HTR-8/SVneo (cell line): ENCODE measurements at places on chromosomes 7 and 10.
A peak's percentile ranks its signal among the peaks of the same experiment; 100 is the strongest.

- no peak for DNase-seq
These were observed 6.8 kb upstream of the TAS2R60 start for GRCh38 chr7:143436325-143436946.

GRCh38 chr10:132132421-132132841, 54.3 kb upstream of the DPYSL4 start:
- no peak for DNase-seq

DNA sequence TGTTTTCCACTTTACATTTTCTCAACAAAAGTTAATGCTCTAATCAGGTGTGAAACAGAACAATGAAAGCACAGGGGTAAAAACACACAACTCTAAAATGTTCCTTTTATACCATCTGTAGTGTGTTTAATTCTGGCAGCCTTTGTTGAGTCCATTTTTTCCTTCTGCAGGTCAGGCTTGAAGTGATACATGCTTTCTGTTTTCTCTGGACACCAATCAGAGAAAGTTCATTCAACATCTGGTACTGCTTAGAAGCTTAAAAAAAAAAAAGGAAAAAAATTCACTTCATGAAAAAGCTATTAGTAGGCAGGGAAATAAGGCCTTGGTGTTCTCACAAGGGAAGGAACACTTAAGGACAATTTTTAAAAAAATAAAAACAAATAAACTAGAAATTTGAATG, 231.3 kb upstream of the RHOBTB1 start:
- no peak for DNase-seq

DNA sequence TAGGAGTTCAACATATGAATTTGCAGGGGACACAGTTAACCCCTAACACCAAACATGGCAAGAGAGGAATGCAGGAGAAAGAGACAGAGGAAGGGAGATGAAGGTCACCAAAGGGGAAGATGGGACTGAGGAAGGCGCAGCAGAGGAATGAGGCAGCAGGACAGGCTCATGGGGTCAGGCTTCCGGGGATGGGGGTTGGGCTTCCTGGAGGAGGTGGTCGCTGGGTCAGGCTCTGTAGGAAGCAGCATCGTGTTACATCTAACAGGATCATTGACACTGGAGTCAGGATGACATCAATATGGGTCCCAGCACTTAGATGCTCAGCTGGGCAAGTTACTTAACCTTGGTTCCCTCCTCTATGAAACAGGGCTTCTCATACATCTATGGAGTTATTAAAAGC, 113.2 kb downstream of the NPTX2 start:
- no peak for DNase-seq

GRCh38 chr7:11458736-11459483, 373.1 kb downstream of the THSD7A start:
- no peak for DNase-seq

GRCh38 chr7:108236681-108237415, 106.7 kb upstream of the LAMB4 start:
- no peak for DNase-seq

DNA sequence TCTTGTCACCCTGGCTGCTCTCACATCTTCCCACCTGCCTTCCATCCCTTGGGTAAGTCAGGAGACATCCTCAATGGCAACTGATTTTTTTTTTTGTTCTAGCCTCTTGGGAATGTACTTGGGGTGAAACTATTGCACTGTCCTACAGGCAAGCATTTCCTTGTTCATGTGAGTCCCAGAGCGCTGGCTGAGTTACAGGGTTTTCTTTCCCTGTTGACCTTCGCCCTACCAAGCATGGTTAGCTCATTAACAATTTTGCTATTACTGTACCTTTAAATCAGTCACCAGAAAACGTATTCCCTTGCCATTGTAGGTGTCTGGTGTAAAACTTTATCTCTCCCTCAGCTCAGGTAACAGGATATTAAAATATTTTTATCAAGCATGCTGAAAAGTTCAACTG, 98.9 kb downstream of the PRLHR start:
- no peak for DNase-seq

GRCh38 chr7:100489824-100490223, 6.1 kb downstream of the NYAP1 start:
- DNase-seq, result no peak

GRCh38 chr10:127299956-127300689, 103.7 kb upstream of the INSYN2A start:
- no peak for DNase-seq

GRCh38 chr10:82925547-82925946, 1050.6 kb downstream of the NRG3 start:
- DNase-seq, result no peak

DNA sequence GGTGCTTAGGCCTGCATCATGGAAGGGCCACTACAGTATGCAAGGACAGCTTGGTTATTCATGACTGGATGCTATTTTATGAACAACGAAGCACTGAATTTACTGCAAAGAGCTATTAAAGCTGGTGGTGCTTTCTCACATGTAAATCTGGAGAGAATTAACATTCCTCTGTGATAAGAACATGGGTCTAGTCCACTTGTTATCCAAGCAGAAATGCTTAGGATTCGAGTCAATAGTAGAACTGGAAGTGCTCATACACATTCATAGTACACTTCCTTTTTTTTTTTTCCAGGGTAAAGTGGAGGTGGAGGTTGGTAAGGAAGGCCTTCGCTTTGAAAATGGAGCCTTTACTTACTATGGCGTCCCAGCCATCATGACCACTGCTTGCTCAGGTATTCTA, 35.0 kb downstream of the CNNM1 start:
- DNase-seq, result no peak

- DNase-seq, result peak; percentile 4
These were observed 386.0 kb downstream of the KIF20B start for GRCh38 chr10:90087197-90088023.

DNA sequence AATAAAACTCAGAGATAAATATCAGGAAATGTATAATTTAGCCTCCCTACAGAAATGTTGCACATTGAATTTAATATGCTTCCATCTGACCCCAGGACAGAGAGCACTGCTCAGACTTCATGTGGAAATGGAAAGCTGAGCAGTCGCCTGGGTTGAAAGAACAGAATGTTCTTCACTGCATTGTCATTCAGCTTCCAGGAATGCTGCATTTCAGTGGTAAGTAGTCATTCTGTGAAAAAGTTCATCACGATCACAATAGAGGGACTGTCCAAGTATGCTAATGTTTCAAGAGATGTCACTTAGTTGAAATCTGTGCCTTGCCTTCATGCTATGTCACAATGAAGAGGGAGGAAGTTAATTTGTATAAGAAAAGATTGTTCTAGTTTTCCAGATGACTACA, 147.3 kb downstream of the NRCAM start:
- DNase-seq, result no peak
